ENCODE measurements at places on chromosomes 7 and 10.

DNA sequence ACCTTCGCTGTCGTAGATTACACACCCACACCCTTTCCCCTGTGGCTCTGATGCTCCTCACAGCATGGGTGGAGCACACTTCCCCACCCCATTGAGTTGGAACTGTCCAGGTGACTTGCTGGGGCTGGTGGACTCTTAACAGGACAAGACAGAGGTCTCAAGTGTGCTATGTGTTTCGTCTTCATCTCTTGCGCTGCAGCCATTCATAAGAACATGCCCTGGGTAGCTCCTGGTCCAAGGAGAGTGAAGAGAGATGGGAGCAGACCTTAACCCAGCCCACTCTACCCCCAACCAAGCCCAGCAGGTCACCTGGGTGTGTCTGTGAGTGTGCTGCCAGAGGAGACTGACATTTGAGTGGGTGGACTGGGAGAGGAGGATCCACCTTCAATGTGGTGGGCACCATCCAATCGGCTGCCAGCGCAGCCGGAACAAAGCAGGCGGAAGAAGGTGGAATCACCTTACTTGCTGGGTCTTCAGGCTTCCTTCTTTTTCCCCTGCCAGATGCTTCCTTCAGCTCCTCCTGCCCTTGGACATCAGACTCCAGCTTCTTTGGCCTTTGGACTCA, 112.4 kb downstream of the HTR5A start:
- DNase-seq: no peak

GRCh38 chr7:25238066-25238725, 9.9 kb upstream of the NPVF start:
- no peak for DNase-seq

GRCh38 chr7:39979406-39980073, 29.5 kb downstream of the CDK13 start:
- no peak for DNase-seq

DNA sequence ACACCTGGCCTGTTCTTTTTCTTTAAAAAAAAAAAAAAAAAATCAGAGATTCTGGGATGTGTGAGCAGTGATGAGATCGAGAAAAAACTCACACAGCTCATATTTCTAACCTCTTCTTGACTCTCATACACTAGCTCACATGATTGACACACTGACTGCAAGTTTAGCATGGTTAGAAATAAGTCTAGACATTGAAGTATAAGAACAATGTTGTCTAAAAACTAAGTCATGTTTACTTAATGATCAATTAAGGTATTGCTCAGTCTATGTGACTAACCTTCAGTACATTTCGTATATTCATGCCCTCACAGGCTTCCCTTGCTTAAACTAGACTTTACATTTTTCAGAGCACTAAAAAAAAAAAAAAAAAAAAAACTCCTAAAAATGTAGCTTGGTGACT, 775.1 kb downstream of the GATA3 start:
- DNase-seq: no peak

DNA sequence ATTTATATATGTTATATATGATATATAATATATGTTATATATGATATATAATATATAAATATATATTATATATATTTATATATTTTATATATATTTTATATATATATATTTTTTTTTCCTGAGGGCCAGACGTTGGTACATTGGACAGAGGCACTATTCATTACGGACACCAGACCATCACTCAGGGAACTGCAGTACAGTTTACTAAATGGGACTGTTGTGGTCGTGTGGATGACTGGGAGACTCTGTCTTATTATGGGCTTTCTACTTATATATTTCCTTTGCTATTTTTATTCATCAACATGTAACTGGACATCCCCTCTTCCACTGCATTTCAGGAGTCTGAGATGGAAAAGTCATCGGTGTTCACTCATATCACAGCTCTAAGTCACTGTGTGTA, 87.1 kb upstream of the PRKCQ start:
- DNase-seq: no peak

GRCh38 chr7:80132594-80132993, 2.0 kb upstream of the GNAI1 start:
- DNase-seq: no peak

DNA sequence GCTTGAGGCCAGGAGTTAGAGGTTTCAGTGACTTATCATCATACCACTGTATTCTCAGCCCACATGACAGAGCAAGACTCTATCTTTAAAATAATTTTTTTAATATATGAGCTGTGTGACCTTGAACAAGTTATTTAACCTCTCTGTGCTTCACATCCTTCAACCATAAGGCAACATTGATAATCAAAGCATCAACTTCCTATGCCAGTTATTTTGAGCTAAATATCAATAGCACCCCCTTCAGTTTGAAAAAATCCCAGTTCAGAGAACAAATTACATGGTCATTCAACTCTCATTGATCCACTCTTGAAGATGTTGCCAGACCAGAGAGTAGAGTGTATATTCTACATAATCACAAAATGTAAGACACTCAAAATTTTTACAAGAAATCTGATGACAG, 53.0 kb downstream of the ASNS start:
- peak; percentile 54 for DNase-seq

DNA sequence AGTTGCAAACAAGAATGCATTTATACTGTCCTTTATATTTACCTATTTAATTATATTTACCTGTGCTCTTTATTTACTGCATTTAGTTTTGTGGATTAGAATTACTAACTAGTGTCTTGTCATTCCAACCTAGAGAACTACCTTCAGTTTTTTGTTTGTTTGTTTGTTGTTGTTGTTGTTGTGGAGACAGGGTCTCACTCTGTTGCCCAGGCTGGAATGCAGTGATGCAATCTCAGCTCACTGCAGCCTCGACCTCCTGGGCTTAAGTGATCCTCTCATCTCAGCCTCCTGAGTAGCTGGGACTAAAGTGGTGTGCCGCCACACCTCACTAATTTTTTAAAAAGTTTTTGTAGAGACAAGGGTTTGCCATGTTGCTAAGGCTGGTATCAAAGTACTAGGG, 156.4 kb upstream of the AKR1E2 start:
- DNase-seq: no peak

Measured in ACHN (cell line).